WERI-Rb-1 (cell line): ENCODE measurements at places on chromosomes 11 and 22.

DNA sequence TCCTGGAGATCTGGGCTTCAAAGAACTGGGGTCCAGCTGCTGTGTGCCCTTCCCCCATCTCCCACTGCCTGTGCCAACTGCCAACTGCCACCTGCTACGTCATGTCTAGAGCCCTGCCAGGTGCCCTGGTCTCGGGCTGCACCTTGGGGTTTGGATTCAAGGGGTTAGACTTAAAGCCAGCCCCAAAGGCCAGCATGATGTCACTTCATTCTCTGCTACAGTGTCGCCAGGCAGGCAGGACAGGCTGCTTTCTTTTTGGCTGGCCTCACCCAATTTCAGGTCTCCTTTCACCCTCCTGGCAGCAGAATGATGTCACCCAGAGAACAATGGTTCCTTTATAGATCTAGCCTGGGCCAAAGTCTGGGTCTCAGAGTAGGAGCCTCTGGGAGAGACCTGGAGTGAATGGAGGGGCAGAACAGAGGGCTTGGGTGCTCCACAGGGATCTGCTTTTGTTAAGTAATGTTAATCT is 79.5 kb upstream of the CRYBB3 start:
- no peak for DNase-seq

DNA sequence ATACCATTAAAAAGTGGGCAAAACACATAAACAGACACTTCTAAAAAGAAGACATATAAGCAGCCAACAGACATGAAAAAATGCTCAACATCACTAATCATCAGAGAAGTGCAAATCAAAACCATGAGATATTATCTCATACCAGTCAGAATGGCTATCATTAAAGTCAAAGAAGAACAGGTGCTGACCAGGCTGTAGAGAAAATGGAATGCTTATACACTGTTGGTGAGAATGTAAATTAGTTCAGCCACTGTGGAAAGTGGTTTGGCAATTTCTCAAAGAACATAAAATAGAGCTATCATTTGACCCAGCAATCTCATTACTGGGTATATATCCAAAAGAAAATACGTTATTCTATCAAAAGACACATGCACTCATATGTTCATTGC is 13.5 kb downstream of the OR2AT4 start:
- DNase-seq = no peak

- DNase-seq = peak; percentile 56
These were observed 2.3 kb upstream of the MALAT1 start for GRCh38 chr11:65496304-65497140.

GRCh38 chr22:44098021-44098739 is 74.1 kb downstream of the PARVB start:
- DNase-seq = no peak

GRCh38 chr11:134657631-134658030 is 245.6 kb upstream of the B3GAT1 start:
- DNase-seq = no peak

DNA sequence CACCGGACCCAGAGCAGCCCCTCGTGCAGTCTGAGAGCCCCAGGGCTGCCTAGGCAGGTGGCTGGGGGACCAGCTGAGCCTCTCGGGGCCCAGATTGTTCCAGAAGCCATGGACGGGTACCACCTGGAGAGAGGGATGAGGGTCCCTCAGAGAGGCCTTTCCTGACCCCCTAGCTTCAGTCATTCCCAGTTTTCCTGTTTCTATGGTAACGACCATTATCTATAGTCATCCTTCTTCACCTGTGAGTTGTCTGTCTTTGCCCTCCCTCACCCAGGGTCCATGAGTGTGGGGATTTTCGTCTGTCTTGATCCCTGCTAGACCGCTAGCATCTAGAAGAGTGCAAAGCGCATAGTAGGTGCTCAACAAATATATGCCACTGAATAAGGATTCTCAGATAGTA is 76.3 kb upstream of the TCF20 start:
- no peak for DNase-seq
